ENCODE measurements at places on chromosomes 7 and 10. TPM values are rescaled to one million over a fixed set of nuclear protein-coding genes. Genes with fewer than 3 reads are reported as not detected.

The NRG3 gene
- not detected for total RNA-seq

The ZNF22 gene
- 14.6 TPM for total RNA-seq

The ADAM22 gene
- 0.51 TPM for total RNA-seq

The INSIG1 gene
- total RNA-seq, result 353 TPM

The TAS2R38 gene
- total RNA-seq, result not detected

GRCh38 chr7:46360296-46360695 is 439.2 kb upstream of the IGFBP3 start:
- DNase-seq, result no peak

DNA sequence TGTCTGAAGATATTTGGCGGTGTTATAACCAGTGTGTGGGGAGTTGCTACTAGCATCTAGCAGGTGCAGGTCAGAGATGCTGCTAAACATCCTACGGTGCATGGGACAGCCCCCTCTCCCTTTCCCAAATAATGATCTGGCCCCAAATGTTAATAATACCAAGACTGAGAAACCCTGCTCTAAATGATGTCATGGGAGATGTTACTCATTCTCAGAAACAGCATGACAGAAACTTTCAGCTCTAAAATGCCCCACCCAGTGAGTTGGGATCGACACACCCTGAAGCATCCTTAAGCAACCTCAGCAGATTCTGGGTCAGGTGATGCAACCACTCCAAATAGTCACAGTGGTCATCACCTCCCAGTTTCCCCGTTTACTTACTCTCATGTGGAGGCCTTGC is 108.8 kb upstream of the MPP7 start:
- no peak for DNase-seq

- no peak for DNase-seq
Measured at GRCh38 chr7:98621573-98622482, 4.7 kb downstream of the NPTX2 start.

DNA sequence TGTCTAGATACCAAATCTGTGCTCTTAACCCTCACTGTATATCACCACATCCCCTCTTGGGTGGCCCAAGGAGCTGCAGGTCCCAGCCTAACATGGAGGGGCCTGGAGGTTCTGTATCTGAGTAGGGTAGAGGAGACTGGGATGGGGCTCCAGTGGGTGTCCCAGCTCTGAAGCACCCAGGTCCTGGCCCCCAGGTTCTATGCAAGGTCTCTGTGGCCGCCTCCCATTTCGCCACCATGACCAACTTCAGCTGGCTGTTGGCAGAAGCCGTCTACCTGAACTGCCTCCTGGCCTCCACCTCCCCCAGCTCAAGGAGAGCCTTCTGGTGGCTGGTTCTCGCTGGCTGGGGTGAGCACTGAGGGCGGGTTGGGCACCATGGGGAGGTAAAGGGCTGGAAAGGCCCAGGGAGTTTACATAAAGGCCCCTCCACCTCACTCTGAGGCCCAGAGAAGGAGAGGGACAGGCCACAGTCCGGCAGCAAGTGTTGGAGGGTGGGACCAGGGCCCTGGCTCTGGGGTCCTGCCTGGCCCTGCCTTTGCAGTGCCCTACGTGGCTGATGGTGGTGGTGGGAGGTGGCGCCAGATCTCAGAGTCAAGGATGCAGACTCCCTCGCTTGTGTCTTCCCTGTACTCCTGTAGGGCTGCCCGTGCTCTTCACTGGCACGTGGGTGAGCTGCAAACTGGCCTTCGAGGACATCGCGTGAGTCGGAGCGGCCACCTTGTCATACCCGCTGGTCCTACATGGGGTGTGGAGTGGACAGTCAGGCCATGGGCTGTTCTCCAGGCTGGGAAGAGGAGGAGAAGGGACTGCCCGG is 10.2 kb downstream of the GHRHR start:
- no peak for DNase-seq

All from fibroblast of lung (primary cell).